ENCODE measurements at places on chromosomes 1 and 21.

GRCh38 chr1:214470132-214470531 is 81.3 kb downstream of the PTPN14 start:
- DNase-seq = no peak

- DNase-seq = no peak
These were observed 250.6 kb downstream of the PRDM2 start for GRCh38 chr1:13950637-13951036.

- no peak for DNase-seq
These were observed 10.5 kb upstream of the GNG12 start for GRCh38 chr1:67843746-67844145.

DNA sequence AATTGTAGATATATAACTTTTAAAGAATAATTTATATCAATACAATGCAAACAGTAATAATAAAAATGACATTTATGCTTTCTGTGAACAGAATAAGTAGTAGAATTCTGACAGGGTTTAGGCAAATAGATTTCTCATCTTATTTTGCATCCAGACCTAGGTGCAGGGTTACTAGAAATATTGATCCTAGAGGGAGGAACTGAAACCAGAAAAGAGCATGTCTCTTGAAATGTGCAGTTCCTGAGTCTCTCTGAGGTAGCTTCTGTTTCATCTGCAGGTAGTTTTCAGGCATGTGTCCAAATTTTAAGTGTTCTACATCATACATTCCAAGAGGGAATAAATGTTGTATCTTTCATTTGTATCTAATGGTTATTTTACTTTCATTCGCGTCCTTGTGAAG is 631.9 kb upstream of the ADGRL4 start:
- no peak for DNase-seq

- no peak for DNase-seq
These were observed 52.3 kb downstream of the TCP10L start for GRCh38 chr21:32533053-32533452.

- no peak for DNase-seq
These were observed 280.2 kb downstream of the PTGER3 start for GRCh38 chr1:70767377-70767776.

GRCh38 chr1:226586650-226587422 is 38.3 kb downstream of the STUM start:
- DNase-seq = no peak

DNA sequence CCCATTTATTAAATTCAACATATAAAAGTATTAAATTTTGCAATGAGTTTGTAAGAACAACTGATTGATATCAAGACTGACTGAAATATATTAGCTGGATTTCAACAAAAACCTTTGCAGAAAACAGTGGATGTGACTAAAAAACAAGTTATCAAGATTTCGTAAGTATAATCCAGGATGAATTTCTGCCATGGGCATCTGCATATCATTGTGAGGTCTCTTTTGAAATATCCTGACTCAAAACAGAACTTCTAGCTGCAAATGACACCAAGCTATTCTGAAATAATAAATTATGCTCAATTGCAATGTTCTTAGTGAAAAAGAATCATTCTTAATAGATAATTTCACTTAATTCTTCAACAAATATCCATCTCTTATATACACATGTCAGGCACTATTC is 52.6 kb downstream of the CD34 start:
- DNase-seq = no peak

DNA sequence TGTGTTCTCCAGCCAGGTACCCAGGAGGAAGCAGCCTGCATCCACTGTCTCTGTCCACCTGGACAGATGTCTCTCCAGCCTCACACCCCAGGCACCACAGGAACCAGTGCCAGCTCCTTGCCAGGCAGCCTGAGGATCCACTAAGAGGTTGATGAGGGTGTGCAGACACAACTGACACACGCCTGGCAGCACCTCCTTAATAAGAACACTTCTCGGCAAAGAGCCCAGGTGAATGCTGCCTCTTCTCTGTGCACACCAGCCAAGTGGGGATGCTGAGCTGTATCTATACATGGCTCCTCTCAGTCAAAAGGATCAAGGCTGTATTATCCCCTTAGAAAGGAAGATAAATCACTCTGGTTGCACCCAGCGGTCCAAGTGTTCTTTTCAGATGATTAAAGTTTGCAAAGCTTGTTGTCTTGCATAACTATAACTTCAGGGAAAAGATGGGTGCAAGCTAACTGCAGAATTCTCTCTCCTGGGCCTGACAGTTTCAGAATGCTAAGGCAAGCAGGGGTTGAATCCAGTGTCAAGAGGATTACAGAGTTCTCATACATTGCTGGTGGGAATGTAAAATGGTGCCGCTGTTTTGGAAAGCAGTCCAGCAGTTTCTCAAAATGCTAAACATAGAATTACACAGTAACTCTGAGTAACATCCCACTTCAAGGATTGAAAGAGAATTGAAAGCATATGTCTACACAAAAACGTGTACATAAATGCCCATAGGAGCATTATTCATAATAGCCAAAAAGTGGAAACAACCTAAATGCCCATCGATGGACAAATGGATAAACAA is 3.7 kb upstream of the CAPN8 start:
- DNase-seq = no peak

GRCh38 chr1:64624808-64625207 is 120.1 kb upstream of the RAVER2 start:
- DNase-seq = no peak

DNA sequence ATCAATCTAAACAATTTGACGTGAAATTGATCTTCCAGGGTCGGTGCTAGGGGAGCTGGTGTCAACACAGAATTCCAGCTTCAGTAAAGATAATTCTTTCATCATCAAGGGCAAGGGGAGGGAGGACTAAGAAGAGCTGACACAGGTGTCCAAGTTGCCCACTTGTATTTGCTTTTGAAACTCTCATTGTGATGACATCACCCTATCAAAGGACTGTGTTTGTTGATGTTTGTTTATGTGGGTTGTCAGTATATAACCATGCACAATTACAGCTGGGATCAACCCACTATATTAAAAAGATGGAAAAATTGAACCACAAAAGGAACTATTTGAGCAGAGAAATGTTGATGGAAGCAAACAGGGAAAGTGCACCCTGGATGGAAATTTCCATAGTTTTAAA is 48.8 kb downstream of the ZC3H11B start:
- DNase-seq = no peak

DNA sequence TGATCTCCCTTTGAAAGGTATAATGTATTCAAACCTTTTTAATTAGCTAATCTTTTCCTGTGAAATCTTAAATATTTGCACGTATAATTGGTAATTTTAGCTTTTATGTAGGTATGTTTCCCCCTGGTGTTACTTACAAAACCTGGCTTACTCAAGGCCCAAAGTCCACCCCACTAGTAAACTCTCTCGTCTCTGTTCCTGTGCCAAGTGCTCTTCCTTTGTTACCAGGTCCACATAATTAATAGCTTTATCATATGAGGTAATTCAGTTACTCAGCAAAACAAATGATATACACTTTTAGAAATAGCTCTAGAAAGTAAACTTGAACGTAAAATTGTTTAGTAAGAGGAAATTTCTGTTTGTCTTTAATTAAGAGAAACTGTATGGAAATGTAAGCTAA is 36.7 kb downstream of the NFIA start:
- no peak for DNase-seq

DNA sequence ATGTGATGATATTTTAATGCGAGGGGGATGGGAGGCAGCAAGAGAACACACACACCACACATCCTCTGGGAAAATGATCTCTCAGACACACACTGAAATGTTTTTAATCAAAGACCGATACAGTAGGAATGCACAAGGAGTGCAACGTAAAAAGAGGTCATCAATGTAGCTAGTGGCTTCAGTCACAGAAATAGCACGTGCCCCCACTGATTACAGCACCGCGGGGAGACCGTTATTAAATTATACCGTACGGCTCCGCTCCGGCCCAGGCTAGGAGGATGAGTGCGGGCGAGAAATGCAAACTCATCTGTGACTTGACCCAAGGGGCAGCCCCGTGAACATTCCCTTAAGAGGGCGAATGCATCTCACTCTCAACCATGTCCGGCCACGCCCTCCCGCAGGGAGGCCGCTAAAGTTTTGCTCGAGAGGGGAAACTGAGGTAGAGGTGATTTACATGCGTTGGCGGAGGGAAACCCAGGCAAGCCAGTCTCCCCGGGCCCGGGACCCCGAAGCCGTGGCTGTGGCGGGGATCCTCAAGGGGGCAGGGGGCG is 552 bp downstream of the UBR4 start:
- no peak for DNase-seq

DNA sequence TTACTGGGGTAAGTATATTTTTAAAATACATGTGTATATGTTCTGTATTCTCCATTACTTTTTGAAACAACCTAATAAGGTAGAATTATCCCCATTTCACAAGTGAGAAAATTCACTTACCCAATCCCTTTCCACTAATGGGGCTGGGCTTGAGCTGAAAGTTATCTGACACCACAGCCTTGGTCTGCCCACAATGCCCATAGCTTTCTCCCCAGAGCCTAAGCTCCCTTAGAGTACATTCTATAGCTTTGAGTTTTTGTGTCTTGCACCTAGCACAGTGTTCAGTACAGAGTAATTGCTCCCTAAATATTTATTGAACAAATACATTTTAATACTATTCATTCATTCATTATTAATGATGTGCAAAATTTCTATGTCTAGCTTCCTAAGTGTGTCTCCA is 152.7 kb upstream of the RUNX1 start:
- DNase-seq = no peak

DNA sequence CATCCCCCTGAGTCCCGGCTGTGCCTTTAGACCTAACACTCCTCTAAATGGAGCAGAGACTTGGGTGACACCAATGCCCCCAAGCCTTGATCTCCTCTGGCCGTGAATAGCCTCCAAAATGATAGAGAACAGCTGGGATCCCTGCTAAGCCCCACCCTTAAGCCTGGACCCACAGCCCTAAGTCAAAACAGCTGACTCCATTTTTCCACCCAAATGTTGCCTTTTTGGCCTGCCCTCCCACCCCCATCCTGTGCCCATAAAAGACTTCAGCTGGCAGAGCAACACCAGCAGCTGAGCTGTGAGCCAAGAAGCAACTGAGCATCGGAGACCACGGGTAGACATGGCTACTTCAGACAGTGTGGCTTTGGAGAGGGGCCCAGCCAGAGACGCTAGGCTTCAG is 420.8 kb downstream of the NPHP4 start:
- DNase-seq = no peak

DNA sequence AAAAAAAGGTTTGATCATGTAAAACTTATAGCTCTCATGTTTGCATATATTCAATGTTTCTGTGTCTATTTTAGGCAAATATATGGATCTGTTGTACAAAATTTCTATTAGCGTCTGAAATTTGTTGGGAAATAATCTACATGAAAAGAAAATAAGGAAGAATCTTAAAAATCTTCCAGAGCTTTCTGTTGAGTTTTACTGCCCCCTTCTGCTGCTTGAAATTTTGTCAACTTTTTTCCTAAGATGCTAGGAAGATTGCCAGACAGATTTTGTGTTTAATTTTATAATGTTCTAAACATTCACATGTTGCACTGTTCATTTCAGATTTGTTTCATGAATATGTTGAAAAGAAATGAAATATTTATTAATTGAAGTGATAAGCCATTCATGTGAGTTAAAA is 2.5 kb upstream of the PTGS2 start:
- DNase-seq = no peak

DNA sequence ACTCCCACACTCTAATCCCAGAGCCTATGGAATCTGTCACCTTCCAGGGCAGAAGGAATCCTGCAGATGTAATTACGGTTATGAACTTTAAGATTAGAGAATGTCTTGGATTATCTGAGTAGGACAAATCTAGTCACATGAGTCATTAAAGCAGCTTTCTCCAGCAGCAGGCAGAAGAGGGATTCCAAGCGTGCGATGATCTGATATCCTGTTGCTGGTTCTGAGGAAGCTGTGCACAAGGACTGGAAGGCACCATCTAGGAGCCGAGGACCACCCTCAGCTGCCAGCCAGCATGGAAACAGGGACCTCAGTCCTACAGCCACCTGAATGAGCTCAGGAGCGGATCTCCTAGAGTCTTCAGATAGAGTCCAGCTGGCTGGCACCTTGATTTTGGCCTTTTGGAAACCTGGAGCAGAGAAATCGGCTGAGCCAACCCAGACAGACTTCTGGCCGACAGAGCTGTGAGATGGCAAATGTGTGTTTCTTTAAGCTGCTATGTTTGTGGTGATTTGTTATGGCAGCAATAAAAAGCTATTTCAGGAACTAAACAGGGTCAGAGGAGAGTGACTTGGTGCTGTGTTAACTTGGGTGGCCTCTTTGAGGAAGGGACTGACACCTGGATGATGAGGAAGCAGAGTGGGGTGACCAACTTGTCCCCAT is 34.5 kb downstream of the LRRN2 start:
- DNase-seq = no peak

DNA sequence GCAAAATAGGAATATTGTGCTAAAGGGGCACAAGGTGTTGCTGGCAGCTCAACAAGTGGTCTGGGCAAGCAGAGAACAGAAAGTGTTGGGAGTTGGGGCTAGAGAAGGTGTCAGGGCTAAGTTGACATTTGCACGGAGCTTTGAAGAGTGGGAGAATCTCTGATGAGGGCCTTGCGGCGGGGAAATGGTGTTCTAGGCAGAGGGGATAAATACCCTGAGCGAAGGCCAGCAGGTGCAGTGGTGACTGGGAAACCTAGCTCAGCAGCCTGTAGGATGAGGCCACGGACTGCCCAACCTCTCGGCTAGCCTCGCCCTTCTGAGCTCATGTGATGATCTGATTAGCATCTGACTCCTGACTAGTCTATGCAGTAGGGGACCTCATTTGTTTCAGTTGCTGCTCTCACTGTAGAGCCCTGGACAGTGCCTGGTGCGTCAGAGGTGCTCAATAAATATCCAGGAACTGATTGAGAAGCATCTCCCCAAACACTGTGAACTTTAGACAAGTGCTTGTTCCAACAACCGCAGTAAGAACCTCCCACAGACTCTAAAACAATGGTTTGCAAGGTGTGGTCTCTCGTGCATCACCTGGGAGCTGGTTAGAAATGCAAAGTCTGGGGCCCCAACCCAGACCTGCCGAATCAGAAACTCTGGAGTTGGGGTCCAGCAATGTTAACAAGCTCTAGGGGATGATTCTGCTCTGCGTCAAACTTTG is 1.0 kb upstream of the FOXO6 start:
- no peak for DNase-seq

GRCh38 chr1:70790232-70790923 is 257.2 kb downstream of the PTGER3 start:
- no peak for DNase-seq

DNA sequence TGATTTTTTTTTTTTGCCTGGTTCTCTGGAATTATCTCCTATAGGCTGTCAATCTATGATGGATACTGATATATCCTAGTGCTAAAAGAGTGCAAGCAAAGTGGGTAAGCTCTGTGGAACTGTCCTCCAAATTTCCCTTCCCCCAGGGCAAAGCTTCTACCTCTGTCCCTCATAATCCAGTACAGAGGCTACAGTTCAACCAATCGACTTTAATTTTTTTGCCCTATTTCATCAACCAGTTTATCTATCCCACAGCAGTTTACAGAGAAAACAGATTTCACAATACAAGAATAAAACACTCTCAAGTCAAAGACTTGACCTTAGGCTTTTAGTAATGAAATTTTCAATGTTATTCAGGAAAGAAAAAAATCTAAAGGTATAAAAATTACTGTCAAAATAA is 13.9 kb downstream of the PUM1 start:
- DNase-seq = no peak

GRCh38 chr1:161945306-161946060 is 78.2 kb downstream of the OLFML2B start:
- no peak for DNase-seq

All from GM06990 (cell line).